ENCODE measurements at places on chromosomes 2 and 18.

GRCh38 chr2:176479961-176480360 is 210.7 kb downstream of the MTX2 start:
- DNase-seq, result no peak

DNA sequence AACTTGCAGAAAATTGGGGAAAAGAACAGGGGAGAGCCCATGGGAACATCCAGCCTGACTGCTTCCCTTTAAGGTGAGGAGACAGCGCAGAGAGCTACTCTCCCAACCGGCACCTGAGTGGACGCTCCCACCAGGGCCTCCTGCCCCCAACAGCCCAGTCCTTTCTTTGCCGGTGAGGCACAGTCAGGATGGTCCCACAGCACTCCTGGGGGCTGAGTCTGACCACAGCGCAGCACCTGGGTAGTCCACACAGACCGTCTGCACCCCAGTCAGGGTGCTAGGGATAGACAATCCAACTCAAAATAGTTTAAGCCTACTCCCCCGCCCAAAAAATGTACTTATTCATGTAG is 74.5 kb downstream of the MEX3C start:
- DNase-seq, result no peak

DNA sequence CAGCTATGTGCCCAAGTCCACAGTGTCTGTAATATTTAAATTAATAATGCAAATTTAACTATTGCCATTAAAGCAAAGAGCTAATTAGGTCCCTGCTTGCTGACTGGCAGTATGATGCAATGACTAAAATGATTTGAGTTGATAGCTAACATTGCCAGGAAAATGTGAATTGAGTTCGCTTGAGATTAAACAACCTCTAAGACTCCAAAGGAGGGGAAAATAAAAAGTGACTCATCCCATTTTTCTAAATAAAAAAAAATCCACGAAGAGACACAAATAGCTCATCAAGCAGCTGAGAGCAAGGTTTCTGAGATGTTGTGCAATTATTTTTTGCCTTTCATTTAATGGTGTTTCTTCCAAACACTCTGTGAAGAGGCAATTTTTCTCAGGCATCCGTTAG is 413.0 kb downstream of the MTX2 start:
- DNase-seq, result no peak

DNA sequence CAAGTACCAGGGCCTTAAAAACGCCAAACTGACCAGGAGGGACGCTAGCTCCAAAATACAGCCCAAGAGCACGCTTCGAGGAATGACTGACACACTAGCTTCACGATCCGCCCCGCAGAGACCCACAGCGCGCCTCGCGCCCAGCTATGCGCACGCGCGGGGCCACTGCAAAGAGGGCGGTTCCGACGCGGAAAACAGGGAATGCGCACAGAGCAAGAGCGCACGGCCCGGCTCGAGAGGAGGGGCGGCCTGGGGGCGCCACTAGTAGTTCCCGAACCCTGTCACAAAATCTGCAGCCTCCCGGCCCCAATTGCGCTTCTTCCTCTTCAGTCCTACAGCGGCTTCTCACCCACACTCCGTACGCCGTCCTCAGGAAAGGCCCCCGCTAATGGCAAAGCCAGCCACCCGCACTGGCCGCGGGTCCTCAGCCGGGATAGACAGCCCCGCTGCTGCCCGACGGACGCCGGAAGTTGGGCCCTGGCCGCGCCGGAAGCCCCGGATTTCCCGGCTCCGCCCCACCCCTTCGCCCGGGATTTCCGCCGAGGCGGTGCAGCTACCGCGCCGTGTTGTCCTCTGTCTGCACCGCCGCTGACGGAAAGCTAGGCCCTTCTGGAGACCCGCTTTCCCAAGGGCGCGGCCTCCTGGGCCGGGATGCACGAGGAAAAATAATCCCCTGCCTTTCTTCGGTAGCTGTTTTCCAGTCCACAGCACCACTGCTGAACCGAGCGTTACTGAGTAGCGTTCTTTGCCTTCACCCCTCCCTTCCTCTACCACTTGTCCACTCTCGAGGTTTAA is at the start of gene HDHD2:
Gene HDHD2, minus strand, starts transcription at position 472 of the 795 bp plus-strand sequence. CDS start 14,061 bp downstream, outside the sequence.
- DNase-seq, result peak; percentile 86

DNA sequence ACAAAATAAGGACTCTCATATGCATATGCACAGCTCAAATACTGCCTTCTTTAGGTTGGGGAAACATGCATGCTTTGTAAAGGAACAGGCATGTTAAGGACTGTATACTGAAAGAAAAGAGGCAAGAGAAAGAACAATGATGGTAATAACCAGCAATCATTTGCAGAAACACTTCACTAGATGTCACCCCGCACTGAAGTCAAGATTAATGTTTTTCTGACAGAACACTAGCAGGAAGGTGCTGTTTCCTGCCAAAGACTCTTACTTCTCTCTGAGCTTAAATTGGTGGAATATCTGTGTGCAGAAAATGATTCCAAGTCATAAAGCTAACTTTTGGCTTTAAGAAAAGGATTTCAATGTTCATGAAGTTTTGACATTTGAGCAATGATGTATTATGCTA is 19.3 kb upstream of the CSRNP3 start:
- DNase-seq, result no peak

GRCh38 chr2:176178757-176179295 is 9.6 kb upstream of the HOXD1 start:
- DNase-seq, result no peak

GRCh38 chr2:84701880-84702279 is 179.0 kb downstream of the TRABD2A start:
- no peak for DNase-seq

DNA sequence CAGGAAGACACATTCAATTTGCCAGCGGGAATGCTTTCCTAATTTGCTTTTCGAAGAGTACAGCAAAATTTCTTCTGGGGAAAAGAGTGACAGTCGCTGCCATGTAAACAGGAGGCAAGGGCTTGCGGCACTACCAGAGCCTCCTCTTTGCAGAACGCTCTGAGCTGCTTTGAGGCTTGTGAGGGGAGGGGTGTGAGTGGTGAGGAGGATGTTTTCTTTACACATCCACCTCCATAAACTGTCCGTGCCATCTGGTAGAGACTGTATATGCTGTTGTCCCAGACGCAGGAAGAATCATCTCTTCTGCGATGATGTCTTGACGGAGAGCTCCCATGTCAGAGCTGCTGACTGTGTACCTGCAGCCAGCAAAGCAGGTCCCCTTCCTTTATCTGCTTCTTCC is 138.0 kb downstream of the SOCS6 start:
- DNase-seq, result no peak

GRCh38 chr2:187500585-187501359 is 52.7 kb upstream of the CALCRL start:
- peak; percentile 35 for DNase-seq

GRCh38 chr2:55431982-55432627 is 12.4 kb upstream of the CCDC88A start:
- DNase-seq, result no peak

- DNase-seq, result no peak
These were observed 136.0 kb upstream of the AGAP1 start for GRCh38 chr2:235357881-235358280.

DNA sequence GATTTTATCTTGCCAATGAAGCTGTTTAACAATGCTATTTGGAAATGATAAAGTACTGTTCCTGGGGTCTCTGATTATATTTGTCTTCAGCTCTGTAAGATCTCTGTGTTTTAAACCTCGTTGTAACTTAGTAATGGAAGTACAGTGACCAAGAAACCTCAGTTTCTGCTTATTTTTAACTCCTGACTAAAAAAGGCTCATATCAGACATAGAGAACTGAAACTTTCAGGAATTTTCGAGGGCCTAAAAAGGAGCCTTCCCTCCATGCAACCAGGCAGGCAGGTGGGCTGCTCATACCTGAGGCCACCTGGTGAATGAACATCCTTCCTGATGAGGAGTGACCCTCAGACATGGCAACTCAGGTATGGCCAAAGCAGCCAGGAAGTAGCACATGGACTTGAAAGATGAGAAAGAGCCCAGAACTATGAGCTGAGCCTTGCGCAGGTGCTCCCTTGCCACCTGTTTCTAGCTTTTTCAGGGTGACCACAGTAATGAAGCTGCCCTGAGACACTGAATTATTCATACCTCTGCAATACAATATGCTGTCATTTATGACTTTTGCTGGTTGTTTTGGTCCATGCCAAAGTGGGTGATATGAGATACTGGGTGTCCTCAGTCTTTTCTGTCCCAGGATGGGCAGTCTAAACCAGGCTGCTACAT is 23.9 kb downstream of the MYO3B start:
- no peak for DNase-seq

- DNase-seq, result no peak
These were observed 80.3 kb downstream of the SLC66A3 start for GRCh38 chr2:11235583-11235982.

GRCh38 chr18:79533591-79533990 is 137.9 kb downstream of the NFATC1 start:
- DNase-seq, result no peak

GRCh38 chr18:57748770-57749603 is 54.1 kb downstream of the ATP8B1 start:
- no peak for DNase-seq

DNA sequence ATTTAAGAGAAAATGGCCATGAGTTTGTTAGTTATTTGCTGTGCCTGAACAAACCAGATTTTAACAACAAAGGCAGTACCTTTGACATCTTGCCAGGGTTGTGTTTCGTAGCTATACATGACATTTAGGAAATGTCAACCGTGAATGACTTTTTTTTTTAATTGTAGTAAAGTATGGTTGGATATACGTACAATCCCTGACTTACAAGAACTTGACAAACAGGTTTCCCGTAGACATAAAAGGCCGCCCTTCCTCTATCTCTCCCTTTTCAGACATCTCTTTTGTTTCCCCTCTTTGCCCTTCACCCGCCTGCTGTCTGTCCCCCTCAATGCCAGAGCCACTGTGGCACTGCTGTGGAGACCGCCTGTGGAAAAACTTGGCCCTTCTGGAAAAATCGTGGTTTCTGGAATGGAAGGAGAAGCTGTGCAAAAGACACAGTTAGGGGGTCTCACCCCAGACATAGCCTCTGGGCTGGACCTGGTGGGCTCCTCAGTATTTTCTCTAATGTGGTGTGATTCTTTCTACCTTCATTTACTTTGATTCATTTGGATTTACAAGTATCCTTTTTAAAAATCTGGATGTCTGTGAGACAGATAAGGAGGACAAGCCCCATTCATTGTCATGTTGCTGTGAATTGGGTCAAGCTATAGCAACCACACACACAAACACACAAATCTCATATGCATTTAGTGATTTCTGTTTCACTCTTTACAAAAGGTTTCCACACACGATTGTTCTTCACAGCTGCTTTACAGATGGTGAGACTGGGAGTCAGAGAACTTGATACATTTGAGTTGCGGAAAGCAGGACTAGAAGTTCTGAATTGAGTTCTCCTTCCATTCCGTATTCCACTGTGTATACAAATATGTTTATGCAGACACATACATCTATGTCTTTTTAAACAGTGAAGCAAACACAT is 48.6 kb downstream of the SPATS2L start:
- DNase-seq, result no peak

DNA sequence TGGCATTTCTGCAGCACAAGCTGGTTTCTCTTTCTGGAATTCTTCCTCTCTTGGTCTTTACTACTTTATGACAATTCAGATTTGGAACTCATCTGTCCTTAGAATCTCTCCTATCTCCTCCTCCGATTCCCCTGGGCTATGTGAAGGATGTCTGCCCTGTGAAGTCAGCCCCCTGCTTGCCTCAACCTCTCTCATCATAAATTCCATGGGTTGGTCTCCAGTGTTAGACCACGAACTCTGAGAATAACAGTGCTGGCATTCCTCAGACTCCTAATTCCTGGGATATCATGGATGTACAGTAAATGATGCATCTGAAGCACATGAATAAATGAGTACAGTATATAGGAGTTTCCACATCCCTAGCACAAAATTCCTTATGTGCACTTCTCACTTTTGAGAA is 21.0 kb upstream of the CYRIA start:
- no peak for DNase-seq

DNA sequence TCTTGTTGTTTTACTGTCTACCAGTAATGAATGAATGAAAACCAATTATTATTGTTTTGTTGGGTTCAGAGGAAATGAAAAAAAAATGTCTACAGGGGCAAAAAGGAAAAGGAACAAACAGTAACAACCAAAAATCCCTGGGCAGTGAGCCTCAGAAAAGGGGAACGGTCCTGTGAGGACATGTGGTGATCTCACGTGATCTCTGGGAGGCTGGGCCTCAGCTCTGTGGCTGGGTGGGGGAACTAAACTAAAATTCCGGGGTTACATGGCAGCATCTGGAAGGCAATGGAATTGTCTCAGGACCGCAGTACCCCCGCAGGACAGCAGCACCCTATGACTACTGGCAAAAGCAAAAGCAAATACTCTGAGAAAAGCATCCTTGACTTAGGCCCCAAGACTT is 80.1 kb downstream of the AFF3 start:
- no peak for DNase-seq

- DNase-seq, result no peak
These were observed 230.1 kb upstream of the PXDN start for GRCh38 chr2:1974397-1974796.

DNA sequence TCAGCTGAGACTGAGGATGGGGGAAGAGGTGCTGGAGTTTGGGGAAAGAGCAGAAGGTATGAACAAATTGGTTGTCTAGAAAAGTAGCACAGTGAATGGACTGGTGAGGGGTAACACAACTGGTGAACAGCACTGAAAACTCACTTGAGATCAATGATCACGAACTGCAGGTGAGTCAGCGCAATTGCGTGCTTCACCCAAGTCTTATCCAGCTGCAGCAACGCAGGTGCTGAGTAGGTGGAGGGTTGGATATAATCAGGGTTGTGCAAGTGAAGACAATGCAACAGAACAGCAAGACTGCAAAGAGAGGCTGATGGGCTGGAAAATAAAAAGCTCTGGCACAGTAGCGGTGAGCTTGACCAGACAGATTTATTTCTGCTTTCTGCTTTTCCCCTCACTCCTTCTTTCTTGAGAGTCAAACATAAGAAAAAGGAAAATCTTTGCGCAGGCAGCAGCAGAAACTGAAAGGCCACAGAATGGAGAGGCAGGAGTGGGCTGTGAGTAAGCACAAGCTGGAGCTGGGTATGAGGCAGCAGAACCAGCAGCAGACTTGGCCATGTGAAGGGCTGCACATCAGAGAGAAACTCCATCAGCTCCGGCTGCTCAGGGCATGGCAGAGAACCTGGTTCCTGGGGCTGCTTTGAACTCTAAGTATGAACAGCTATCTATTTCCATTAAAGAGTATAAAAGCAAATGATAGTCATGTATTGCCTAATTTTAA is 99.4 kb upstream of the ARL5A start:
- DNase-seq, result peak; percentile 38

DNA sequence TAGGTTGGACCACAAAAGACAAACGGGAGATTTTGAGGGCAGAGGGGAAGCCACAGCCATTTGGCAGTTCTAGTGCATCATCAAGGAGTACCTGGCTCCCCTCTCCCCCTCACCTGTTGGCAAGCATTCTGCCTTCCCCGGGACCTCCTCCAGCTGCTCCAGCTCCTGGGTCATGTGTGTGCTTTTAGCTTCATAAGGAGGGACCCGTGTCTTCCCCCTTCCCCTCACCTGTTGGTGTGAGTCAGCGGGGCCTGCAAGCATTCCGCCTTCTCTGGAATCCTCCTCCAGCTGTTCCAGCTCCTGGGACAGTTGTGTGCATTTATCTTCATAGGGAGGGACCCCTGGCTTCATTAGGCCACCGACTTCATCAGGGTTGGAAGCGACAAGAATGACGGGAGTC is 58.8 kb downstream of the SPP2 start:
- no peak for DNase-seq
